ENCODE measurements at places on chromosomes 1 and 21.

GRCh38 chr1:56569661-56570060 lies 9.7 kb downstream of the PLPP3 start:
- DNase-seq: no peak

DNA sequence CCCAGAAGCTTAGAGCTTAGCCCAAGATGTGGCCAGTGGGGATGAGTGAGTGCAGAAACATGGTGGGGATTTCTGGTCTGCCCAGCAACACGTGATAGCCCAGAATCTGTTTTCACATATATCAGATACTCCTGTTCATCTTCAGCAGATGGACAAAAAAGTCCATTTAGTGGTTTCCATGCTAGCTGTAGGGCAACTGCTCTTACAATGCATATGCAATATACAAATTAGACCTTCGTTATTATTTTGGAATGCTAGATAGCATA lies 96.9 kb upstream of the SGIP1 start:
- DNase-seq: no peak

GRCh38 chr1:47161298-47162040 lies 24.2 kb downstream of the CYP4A22 start:
- no peak for DNase-seq

- DNase-seq: no peak
Observed at GRCh38 chr1:161678500-161678899, 15.6 kb downstream of the FCGR2B start.

DNA sequence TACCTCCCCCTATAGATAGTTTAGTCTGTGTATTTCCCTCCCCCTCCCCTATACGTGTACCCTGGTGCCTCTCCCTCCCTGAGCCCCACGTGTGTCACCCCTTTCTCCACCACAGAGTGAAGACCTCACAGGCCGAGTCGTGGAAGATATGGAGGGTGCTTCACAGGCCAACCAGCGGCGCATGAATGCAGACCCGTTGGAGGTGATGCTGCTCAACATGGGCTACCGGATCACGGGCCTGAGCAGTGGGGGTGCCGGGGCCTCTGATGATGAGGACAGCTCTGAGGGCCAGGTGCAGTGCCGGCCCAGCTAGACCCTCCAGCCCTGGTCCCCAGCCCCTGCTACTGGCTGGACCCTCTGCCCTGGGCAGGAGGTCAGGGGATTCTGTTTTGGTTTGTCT lies 15.9 kb upstream of the TMEM222 start:
- no peak for DNase-seq

DNA sequence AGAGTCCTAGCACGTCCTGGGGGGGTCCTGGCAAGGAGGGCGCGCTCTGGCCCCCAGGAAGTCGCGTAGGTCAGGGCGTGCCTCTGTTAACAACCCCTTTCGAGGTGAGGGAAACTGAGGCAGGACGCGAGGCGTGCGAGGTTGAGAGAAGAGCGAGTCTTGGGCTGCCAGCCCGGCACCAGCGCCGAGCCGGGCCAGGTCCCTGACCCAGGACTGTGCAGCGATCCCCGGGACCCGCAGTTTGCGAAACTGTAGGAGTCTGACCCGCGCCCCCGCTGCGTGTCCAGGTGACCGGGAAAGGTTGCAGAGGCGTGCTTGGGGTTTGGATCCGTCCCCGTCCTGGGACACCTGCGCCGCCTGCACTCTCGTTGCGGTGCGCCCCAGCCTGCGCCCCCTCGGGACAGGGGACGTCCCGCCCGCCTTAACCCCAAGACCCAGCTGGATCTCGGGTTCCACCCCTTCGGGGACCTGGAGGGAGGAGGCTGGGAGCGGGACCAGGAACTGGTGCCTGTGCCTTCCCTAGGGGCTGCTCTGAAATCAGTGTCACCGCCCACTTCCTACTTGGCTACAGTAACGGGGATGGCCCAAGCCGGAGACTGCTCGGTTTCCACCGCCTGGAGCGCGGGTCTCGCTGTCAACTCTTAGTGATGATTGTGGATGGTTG lies 493 bp downstream of the DISC1 start:
- peak; percentile 62 for DNase-seq

- DNase-seq: no peak
Observed at GRCh38 chr1:81073580-81073979, 727.2 kb upstream of the ADGRL2 start.

DNA sequence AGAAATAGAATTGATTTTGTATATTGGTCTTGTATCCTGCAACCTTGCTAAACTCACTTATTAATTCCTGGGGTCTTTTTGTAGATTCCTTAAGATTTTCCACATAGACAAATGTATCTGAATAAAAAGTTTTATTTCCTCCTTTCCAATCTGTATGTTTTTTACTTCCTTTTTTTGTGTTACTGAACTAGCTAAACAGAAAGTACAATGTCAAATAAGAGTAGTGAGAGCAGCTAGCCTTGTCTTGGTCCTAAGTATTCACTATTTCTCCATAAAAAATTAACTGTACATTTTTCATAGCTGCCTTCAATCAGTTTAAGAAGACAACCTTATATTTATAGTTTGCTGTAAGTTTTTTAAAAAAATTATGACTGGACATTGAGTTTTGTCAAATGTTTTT lies 74.9 kb downstream of the FASLG start:
- no peak for DNase-seq

GRCh38 chr1:15176898-15177665 lies 23.5 kb downstream of the TMEM51 start:
- no peak for DNase-seq

- DNase-seq: no peak
Observed at GRCh38 chr1:14855268-14855667, 256.8 kb downstream of the KAZN start.

DNA sequence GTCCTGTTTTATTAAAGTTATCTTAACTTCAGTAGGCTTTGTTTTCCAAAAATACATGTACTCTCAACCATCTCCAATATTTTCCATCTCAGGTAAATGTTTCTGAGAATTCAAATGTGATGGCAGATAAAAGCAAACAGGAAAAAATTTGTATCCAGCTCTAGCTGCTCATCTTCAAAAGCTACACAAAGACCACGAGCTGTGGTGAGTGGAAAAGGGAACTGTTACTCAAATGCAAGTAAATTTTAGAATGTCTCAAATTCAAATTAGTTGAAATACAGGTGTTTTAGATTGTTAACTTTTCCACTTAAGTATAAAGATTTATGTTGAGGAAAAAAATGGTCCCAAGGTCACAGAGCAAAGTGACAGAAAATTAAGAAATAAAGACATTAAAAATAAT lies 216.0 kb downstream of the SLC45A1 start:
- DNase-seq: no peak

DNA sequence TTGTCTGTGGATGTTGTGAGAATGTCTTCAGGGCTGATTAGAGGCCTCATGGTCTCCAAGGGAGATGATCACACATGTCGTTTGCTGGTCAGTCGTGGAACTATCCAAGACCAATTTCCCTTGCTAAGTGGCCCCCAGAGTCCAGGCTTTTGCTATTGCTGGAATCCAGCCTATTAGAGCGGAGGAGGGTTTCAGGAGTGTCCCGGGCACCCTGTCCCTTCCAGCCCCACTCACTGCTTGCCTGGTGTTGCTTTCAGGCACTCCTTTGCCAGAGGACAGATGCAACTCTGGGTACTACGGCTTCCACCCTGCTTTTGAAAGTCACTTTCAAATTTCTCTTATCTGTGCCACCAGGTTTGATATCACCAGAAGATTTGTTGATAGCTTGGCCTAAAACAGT lies 149.1 kb downstream of the NOS1AP start:
- no peak for DNase-seq

- no peak for DNase-seq
Observed at GRCh38 chr1:12012560-12013316, 6.6 kb upstream of the MIIP start.

GRCh38 chr1:196355206-196355786 lies 252.9 kb downstream of the KCNT2 start:
- no peak for DNase-seq

GRCh38 chr1:4428711-4429110 lies 225.7 kb upstream of the AJAP1 start:
- DNase-seq: no peak

DNA sequence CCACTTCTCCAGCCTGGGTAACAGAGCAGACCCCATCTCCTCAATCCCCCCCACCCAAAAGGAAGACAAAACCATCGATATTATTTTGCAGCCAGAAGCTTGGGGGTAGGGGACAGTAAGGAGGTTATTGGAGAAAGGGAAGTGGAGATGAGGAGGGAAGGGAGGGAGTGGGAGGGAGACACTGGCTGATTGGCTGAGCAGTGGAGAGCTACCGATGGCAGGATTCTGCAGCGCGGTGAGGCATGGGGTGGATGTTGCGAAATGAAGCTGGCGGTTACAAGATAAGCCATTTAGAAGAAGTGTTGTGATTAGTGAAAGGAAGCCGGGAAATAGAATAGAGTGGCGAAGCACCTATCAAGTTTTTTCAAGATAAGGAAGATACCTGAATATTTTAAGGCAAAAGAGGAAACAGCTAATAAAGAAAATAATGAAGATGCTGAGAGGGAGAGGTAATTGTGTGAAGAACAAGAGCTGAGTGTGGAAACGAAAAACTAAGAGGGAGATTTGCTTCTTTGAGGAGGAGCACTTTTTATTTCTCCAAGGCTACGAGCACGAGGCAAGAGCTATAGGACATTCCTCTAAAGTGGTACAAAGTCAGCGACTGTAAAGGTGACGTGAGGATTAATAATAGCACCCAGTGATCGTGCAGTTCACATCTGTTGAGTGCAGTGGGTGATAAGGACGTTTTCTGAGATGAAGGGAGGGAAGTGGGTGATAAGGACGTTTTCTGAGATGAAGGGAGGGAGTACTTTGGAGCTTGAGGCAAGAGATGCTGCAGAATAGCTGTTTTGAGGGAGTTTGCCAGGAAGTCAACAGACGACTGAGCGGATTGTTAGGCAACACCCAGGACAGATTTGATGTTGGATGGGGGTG lies 103.2 kb upstream of the KIF26B start:
- peak; percentile 17 for DNase-seq

- no peak for DNase-seq
Observed at GRCh38 chr1:211928993-211929637, 98.6 kb upstream of the LPGAT1 start.

DNA sequence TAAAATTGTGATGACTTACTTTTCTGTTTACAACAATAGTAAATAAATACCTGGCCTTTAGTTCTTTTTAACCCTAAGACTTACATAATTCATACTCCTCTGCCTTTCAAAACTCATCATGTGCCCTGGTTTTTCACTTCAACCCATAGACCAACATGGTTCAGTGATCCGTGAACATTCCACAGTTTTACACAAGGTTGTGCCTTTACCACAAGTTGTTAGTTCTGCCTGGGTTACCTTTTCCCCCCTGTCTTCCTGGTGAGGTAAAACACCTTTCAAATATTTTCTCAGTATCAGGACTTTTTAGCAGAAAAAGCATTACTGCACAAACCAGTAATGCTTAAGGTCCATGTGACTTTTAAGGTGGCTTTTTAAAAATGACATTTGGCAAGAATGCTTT lies 1466.4 kb downstream of the PLA2G4A start:
- no peak for DNase-seq

GRCh38 chr1:3992103-3992556 lies 92.1 kb upstream of the C1orf174 start:
- no peak for DNase-seq
